ENCODE measurements at places on chromosomes 12 and 14.

DNA sequence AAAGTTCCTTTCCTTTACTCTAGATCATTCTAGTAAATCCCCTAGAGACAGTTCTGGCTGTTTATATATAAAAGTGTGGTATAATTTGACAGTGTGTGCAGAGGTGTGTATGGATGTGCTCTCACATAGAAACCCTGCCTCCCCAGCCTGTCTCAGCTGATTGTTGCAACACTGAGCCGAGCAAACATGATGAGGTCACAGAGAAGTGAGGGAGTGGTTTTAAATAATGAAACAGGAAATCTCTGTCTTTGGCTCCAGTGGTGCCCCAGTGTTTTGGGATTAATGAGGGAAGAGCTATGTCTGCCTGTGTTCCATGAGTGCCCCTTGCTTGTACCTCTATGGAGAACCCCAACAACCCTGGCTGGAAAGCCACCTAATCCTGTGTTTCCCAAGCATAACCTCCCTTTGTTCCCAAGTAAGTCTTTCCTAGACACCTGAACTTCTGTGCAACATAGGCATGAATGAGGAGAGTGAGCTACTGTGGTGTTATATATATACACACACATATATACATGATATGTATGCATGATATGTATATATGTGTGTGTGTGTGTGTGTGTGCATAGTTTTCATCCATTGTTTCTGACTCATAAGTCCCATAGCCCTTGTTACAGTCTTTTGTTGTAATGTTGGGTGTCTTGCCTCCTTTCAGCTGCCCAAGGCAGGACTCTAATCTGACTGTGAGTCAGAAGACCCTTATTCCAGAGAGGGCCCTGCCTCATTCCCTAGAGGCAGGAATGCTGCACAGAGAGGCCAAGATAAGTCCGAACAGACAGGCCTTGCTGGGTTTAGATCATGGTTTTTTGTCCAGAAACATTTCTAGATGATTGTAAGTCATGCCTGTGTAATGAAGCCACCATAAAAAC is 18.0 kb downstream of the TRAF3 start:
- no peak for DNase-seq

- DNase-seq = no peak
These were observed 7.3 kb downstream of the ADAMTS20 start for GRCh38 chr12:43544703-43545102.

GRCh38 chr12:68189821-68190242 is 30.3 kb upstream of the IFNG start:
- no peak for DNase-seq

GRCh38 chr14:81400852-81401251 is 728 bp upstream of the STON2 start:
- no peak for DNase-seq

DNA sequence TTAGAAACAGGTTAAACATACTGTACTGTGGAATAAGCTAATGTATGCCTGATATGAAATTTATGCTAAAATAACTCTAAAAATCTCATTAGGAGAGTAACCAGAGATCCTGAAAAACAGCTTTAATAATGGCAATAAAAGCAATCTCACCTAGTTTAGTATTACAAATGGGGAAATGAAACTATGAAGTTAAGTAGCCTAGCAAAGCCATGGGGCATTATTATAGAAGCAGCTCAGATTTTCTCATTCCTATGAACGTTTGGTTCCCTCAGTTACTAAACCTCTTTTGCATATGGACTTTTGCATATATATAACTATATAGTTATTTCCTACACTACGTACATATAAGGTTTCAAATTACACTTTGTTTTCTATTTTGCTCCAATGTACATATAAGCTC is 25.0 kb upstream of the APPL2 start:
- no peak for DNase-seq

GRCh38 chr12:52191841-52192791 is at the start of gene KRT80:
KRT80 (minus strand) TSS chr12:52192014; CDS start chr12:52191902, 112 bp downstream.
- no peak for DNase-seq

- DNase-seq = no peak
These were observed 86.6 kb upstream of the FRMD6 start for GRCh38 chr14:51564986-51565604.

GRCh38 chr12:3311027-3311402 is 180.0 kb upstream of the PRMT8 start:
- DNase-seq = no peak

DNA sequence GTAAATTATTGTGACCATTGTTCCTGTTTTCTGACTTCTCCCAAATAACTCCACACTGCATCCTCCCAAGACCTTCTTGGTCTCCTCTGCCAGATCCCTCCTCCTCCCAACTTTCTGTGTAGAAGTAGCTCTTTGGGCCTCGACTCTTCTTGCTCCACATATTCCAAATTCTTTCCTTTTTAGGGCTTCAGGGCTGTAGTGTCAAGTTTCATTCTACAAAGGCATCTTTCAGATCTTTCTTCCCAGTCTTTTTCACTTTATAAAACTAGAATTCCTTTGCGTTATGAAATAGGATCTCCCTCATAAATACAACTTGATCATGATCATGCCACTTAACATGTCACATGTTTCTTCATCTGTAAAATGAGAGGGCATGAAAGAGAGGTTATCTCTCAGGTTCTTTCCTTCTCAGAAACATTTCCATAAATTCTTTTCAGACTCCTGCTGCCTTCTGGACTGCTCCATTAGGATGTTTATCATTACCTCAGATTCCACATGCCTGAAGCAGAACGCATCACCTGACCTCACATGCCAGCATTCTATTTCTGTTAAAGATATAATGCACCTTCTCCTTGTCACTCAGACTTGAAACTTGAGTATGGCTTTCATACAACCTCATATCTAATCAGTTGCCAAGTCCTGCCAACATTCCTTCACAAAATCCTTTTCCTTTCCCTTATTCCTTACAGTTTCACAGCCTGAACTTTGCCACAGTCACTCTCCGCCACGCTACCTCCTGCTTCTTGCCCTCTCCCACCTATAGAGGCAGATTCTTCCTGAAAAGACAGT is 8.5 kb downstream of the SLC38A1 start:
- no peak for DNase-seq

- DNase-seq = no peak
These were observed 331 bp downstream of the NCKAP1L start for GRCh38 chr12:54497883-54498282.

- DNase-seq = no peak
These were observed 35.2 kb downstream of the ASCL1 start for GRCh38 chr12:102992720-102993119.

DNA sequence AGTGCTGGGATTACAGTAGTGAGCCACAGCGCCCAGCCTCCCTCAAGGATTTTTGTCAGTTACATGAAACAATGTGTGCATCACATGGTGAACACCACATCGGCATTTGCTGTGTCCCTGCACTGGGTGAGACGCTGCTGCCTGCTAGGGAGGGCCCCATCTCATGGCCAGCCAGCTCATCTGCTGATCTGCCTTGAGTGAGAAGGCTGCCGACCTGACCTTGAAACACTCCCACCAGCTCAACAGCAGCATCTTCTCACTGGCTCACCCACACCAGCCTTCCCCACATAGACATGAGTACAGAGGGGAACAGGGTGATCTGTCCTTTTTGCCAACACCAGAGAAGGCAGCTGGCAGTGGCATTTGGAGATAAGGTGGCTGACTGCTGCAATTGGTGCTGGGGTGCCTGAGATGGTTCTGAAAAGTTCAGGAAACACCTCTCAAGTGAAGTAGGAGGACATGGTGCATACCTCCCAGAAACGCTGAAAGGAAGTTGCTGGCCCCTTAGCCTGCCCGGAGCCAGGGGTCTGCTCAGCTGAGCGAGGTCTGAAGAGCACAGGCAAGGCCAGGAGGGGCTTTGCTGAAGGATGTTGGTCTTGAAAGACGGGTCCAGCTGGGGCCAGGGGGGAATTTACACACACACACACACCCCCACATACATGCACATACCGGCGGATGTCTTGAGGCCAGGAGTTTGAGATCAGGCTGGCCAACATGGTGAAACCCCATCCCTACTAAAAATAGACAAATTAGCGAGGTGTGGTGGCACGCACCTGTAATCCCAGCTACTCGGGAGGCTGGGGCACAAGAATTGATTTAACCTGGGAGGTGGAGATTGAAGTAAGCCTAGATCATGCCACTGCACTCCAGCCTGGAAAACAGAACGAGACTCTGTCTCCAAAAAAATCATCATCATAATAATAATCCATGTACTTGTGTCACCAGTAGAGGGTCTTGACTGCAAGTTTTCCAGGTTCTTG is 14.3 kb upstream of the PPP1R13B start:
- no peak for DNase-seq

GRCh38 chr14:52241087-52241793 is 26.3 kb upstream of the PTGDR start:
- DNase-seq = no peak

- DNase-seq = no peak
These were observed 14.4 kb downstream of the FAM222A start for GRCh38 chr12:109727746-109728726.

GRCh38 chr14:59247801-59248584 is 59.5 kb downstream of the DAAM1 start:
- no peak for DNase-seq

DNA sequence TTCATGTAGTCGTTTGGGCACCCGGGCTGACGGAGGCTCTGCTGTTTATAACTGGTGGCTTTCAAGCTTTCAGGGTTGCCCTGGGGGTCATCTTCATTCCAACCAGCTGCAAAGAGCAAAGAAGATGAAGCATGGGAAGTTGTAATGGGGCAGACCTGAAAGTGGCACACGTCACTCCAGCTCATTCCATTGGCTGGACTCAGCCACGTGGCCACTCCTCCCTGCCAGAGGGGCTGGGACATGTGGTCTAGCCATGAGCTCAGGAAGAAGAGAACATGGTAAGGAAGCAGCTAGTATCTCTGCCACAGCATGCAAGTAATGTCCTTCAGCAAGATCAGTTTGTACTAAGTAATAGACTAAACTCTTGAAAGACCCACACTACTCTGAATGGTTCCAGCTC is 51.7 kb upstream of the FERMT2 start:
- DNase-seq = no peak

DNA sequence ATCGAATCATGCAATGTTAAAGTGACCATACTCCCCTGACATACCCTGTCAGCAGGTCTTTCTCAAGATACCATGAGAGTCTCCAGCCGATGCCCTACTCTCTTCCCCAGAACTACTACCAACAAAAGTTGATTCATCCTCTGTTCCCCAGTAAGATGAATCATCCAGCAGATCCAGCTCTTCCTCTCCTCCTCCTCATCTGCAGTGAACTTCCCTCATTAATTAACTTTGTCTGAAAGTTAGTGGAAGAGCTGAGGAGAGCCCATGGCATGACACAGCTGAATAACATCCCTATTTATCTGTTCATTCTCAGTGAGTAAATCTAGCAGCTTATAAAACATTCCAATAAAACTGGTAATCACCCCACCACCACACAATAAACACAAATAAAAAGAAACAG is 213.4 kb downstream of the EGLN3 start:
- no peak for DNase-seq

DNA sequence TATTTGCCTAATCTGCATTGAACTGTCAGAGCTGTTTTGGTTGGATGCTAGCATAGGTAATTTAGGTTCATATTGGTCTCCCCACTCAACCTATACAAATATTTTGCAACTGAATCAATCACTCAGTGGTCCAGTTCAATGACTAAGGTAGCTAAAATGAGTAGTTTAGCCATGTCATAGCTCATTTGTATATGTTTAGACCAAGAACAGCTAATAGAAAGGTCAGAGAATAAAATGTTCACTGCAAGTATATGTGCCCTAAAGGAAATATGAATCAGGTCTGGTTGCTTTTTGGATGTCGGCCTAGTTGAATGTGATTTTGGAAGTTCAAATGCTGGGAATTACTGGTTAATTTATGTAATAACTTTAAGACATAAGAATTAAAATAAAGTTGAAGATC is 883.9 kb downstream of the LRFN5 start:
- DNase-seq = no peak

GRCh38 chr14:94622653-94623421 is 10.6 kb downstream of the SERPINA3 start:
- no peak for DNase-seq

GRCh38 chr14:35365130-35366055 is 39.2 kb downstream of the NFKBIA start:
- DNase-seq = no peak

- no peak for DNase-seq
These were observed 17.7 kb upstream of the POP5 start for GRCh38 chr12:120598674-120599463.

GRCh38 chr12:122399254-122399591 is 23.2 kb downstream of the CLIP1 start:
- no peak for DNase-seq

GRCh38 chr12:2628401-2628800 is 166.4 kb upstream of the FKBP4 start:
- no peak for DNase-seq

GRCh38 chr14:60684203-60684602 is 34.9 kb upstream of the SIX1 start:
- DNase-seq = no peak

GRCh38 chr12:47074757-47075156 is 4.7 kb upstream of the PCED1B start:
- no peak for DNase-seq

DNA sequence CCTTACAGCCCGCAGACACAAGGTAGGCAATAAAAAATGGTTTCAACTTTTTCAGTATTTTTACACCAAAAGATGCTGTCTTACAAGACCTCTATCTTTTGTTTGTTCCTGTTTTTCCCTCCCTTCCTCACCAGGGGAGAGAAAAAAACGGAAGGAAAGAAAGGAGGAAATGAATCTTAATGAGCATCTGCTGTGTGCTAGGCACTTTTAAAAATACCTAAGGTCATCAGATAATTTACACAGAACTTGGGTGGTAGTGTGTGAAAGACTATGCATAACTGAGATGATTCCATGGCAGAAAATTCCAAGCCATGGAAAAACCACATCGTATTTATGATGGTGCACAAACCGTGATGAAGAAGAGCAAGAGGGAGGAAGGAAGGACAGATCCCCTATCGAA is 121.2 kb downstream of the DIP2B start:
- DNase-seq = no peak

DNA sequence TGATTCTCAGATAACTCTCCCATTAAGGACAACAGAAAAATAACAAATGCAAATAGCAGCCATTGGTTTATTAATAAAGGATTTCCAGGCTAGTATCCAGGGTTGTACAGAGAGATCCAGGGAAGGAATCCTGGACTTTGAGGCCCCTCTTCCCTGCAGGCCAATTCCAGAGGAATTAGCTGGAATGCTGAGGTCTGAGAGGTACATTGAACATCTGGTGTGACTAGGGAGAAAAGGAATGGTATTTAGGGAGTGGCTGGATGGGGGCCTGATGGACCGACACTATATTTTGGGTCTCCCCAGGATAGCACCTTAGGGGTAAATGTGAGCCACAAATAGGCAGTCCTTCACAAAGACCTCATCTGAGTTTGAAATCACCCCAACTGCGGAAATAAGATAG is 924.5 kb downstream of the AACS start:
- DNase-seq = no peak

- DNase-seq = no peak
These were observed 21.5 kb upstream of the GNS start for GRCh38 chr12:64780531-64781279.

DNA sequence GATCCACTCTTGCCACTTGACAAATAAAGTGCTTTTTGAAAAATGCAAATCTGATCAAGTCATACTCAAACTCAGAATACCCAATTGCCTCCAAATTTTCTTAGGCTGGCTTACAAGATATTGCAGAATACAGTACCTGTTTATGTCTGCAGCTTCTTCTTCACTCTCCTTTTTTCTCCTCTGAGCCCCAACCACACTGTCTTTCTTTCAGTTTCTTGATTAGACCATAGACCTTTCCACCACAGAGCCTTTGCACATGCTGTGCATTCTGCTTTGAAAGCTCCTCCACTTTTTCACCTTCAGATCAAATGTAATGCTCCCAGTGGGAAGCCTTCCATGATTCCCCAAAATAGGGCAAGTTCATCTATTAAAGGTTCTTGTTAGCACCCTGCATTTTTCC is 13.9 kb upstream of the GYS2 start:
- no peak for DNase-seq

Data from left renal pelvis (tissue), 4 donors.